Caki2 (cell line): ENCODE measurements at places on chromosomes 12 and 14.

DNA sequence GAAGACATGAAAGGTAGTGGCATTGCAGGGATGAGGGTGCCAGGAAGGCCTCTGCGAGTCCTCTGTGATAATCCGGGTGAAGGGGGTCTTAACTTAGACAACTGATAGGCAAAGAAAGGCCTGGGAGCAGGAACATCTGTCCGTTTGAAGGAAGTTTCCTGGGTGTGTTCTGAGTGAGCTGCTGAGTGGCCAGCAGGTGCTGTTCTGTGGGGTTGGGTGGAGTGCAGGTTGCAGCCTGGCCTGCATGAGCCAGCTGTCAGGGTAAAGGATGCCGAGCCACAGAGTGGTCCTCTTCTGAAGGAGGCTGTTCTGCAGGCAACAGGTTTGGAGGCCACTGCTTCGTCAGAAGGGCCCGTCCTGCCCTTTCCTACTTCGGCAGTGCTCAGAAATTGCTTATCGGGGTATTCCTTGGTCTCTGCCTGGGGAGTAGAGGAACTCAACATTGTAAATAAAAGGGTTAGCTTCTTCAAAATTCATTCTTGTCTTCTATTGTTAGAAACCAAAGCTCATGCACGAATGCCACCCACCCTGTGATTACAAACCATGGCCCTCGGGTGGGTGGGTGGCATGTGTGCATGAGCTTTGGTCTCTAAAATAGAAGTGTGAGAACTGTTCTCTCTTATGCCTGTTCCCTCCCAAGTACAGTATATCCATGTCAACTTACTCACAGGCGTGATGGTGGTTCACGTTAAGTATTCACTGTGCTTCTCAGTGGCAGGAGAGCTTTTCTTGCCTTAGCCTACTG, 118.9 kb downstream of the CHST11 start:
- no peak for DNase-seq

DNA sequence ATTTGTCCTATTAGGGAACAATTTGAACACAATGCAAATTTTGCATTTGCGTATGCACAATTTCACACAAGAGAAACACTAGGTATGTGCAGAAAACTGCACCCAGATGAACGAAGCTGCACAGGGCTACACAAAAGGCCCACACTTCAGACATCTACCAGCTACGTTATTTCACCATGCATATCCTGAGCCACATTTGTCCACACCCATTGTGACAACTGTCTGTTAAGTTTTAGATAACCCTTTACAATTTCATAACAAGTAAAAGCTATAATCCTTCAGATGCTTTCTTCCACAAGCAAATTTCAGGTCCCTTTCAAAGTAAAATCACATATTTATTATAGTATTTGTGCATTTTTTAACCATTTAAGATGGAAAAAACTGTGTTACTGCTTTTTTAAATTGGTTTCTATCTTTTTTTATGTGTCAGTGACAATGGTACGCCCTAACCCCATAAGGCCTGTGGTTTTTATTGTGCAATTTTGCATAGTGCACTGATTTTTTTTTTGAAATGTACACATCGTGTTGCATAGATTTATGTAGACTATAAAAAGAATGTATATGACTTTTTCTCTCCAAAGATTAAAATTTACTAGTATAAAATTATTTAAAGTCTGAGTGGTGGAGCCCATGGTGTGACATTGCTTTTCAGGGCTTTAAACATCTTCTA, 87.8 kb upstream of the BTG1 start:
- no peak for DNase-seq

DNA sequence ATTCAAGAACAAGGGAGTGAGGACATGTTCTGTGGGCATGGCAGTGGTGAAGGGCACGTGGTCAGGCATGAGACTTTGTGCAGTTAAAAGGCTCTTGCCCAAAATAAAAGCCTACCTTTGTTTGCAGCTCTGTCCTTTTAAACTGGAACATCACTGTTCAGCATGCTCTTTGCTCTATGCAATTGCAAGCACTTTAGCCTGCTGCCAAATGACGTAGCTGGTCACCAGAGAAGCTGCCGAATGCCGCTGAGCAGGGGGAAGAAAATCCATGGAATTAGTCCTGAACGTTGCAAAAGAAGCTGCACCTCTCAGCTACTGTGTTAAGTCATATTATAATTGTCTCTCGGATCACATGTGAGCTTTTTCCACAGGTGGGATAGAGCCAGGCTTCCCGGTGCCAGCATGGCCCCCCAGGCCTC, 176.3 kb upstream of the DIO2 start:
- no peak for DNase-seq

DNA sequence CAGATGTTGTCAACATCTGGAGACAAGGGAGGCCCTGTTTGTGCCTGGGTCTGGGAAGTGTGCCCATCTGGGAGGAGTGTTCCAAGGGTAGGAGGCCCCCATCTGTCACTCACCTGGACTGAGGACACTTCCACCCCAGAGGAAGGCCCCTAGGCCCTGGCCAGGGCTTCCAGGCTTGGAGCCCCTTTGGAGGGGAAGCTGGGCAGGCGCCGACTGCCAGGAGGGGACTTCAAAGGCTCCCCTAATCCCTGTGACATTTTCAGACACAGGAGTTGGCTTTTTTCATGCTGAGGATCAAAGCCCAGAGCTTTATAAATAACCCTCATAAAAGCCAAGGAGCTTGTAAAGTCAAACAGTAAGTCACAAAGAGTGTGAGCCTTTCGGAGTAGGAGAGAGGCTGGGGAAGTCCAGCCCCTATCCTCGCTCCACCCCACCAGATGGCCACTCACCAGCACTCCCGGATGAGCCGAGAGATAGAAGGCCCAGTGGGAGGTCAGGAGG, 17.6 kb upstream of the FAM222A start:
- no peak for DNase-seq

- DNase-seq: no peak
Measured at GRCh38 chr14:102316338-102316742, 3.2 kb upstream of the ZNF839 start.

- DNase-seq: no peak
Measured at GRCh38 chr14:23124337-23124954, 5.4 kb upstream of the CEBPE start.

- no peak for DNase-seq
Measured at GRCh38 chr12:49536526-49537071, 2.2 kb upstream of the KCNH3 start.

DNA sequence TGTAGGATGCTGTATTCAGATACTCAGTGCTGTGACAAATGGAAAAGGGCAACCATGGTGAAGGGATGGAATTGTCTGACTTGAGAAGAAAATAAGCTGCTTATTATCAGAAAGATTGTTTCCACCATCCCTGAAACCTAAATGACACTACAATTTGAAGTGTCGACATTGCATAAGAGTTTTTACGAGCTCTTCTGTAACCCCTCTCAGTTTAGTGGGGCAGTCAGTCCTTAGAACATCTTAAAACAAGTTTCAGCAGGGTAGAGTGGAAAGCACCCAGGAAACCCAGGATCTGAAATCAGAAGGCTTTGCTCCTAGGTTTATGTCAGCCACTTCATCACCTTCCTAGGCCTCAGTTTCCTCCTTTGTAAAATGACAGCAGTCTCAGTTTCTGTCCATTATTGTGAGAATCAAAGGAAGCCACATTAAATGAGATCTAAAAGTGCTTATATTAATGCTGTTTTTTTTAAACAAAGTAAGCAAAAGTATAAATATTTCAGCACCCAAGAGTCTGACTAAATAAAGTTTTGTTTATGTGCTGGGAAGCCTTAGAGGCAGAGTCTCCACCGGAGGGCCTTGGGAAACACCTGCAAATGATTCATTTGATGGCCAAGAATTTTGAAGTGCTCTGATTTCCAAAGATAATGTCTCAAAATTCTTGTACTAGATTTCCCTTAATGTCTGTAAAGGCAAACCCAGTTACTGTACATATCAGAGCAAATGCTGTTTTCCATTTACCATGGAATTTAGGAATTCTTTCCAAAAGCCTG, 1.8 kb downstream of the IFT43 start:
- DNase-seq: no peak

- no peak for DNase-seq
Measured at GRCh38 chr14:95445161-95445560, 71.3 kb downstream of the SYNE3 start.

- DNase-seq: no peak
Measured at GRCh38 chr14:23364164-23365035, 572 bp downstream of the EFS start.

DNA sequence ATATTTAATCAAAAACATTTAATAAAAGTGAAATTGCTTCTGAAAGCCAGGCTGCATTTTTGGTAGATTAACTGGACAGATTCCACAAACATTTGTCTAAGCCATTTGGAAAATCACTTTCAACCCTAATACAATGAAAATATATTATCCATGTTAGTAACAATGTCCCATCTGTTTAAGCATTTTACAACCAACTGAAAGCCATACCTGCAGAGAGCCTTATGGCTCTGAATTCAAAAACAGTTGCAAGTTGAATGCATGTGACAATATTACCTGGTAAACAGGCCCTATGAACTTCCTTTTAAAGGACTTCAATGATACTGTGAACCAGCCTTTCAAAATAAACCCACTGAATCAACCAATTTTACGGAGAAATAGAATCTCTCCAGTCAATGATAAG, 468.1 kb downstream of the BTG1 start:
- DNase-seq: no peak

DNA sequence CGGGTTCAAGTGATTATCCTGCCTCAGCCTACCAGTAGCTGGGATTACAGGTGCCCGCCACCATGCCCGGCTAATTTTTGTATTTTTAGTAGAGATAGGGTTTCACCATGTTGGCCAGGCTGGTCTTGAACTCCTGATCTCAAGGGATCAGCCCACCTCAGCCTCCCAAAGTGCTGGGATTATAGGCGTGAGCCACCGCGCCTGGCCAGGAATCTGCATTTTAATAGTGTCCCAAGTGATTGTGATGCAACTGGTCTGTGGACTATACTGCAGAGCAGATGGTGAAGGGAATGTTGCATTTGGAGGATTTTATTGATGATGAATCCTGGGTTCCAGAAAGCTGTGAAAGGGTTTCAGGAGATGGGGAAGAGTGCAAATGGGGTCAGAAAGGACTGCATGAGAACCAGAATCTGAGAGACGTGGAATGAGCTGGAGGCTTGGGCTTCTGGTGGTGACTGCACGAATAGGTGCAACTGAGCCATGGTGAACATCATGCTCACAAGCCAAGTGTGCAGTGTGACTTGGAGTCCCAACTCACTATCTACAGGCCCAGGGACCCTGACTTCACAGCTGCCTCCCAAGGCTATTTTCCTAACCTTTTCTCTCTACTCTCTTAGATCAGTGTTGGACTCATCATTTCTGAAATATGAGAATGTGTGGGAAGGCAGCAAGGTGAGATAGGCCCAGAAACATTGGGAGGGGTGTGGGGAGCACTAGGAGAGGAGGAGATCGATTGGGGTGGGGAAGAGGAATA, 4.5 kb downstream of the RPS26 start:
- DNase-seq: no peak

DNA sequence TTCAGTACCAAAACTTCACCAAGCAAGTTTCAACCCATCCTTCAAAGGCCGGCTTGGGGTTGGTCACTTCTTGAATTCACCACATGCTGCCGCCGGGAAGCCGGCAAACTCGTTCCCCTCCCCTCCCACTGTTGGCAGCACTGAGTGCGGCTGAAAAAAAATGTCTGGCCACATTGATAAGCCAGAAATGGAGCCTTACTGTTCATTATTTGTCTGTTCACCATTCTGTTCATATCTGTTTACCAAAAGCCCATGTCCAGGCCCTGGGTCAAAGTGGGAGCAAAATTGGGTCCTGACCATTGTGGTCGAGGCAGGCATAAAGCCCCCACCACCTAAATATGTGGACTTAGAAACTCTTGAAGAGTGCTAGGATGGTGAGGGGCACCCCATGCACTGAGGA, 7.3 kb upstream of the HSP90AA1 start:
- no peak for DNase-seq

DNA sequence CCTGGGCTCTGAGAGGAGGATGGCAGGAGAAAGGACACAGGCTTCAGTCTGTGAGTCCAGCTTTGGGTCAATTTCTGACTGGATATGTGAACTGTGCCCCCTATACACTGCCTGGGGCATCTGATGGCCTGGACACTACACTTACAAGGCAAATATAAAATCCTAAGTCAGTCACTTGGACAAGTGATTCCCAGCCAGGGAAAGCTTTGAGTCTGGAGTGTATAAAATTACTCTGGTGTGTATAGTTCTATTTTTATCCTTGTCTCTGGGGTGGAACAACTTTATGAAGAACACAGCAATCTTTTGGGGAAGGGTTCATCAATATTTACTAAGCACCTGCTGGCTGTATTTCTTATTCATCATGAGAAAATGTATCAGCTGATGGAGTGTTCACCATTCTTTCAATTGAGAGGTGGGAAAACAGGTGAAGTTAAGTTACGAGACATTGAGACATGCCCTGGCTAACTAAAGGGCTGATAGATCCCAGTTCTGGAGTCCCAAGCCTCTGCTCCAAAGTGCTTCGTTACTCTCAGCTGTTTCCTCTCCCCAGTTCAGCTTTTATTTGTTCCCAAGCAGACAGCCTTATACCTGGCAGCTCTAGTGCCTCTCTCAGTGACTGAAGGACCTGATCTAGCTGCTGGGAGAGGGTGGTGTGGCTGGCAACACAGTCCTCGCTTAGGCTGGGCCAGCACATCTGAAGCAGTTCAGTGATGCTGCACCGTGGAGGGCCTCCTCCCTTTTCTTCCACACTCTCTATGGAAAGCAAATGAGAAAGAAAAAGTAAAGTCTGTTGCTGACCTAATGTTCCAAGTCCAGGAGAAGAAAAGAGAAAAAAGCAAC, 30.9 kb downstream of the ZFYVE26 start:
- DNase-seq: no peak

GRCh38 chr12:124359671-124360581, 65.0 kb downstream of the RFLNA start:
- DNase-seq: no peak

DNA sequence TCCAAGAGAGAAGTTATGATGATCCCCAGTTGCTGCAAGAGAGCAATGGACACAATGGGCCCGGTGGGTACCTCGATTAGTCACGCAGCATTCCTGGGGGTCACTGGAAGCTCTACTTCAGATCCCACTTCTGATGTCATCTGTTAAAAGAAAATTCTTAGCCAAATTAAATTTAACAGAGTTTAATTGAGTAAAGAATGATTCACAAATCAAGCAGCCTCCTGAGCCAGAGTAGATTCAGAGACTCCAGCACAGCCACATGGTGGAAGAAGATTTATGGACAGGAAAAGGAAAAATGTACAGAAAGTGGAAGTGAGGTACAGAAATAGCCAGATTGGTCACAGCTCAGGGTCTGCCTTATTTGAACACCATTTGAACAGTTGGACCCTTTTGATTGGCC, 107.5 kb downstream of the SPTSSA start:
- no peak for DNase-seq

- no peak for DNase-seq
Measured at GRCh38 chr12:2229661-2230539, 177.1 kb downstream of the CACNA1C start.

DNA sequence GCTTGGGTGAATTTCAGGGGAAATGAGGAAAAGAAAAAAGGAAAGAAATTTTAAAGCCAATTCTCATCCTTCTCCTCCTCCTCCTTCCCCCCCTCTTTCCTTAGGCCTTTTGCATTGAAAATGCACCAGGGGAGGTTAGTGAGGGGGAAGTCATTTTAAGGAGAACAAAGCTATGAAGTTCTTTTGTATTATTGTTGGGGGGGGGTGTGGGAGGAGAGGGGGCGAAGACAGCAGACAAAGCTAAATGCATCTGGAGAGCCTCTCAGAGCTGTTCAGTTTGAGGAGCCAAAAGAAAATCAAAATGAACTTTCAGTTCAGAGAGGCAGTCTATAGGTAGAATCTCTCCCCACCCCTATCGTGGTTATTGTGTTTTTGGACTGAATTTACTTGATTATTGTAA, 1.9 kb downstream of the HOXC4 start:
- no peak for DNase-seq

- no peak for DNase-seq
Measured at GRCh38 chr12:65611396-65611795, 212.9 kb upstream of the HMGA2 start.
